ENCODE measurements at places on chromosomes 5 and 9. TPM values are rescaled to one million over a fixed set of nuclear protein-coding genes. Genes with fewer than 3 reads are reported as not detected.

The MVB12B gene
- polyA plus RNA-seq = 12.7 TPM

GRCh38 chr5:142391058-142391845, 66.4 kb upstream of the SPRY4 start:
- no peaks in the 10 kb centered on the region for H3K27me3 ChIP-seq
- no peaks in the 10 kb centered on the region for H3K36me3 ChIP-seq
- no peak overlapping the region for H3K27ac ChIP-seq
- peaks cover 8% of the 10 kb centered on the region for H3K4me1 ChIP-seq
- no peak overlapping the region for H3K4me3 ChIP-seq
- DNase-seq = no peak

DNA sequence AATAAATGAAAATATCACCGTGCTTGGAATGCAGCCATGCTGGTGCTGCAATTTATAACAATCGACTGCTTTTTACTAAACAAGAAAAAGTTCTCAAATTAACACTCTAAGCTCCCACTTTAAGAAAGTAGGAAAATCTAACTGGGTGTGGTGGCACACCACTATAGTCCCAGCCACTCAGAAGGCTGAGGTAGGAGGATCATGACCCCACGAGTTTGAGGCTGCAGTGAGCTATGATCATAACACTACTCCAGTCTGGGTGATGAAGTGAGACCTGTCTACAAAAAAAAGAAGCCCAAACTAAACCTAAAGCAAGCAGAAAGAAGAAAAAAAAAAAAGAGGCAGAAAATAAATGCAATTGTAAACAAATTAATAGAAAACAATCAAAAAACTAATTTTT, 10.5 kb downstream of the CCNG1 start:
- no peaks in the 10 kb centered on the region for H3K4me1 ChIP-seq
- no peaks in the 10 kb centered on the region for H3K27me3 ChIP-seq
- peaks cover 20% of the 10 kb centered on the region for H3K36me3 ChIP-seq
- H3K4me3 ChIP-seq = no peak overlapping the region
- no peak overlapping the region for H3K27ac ChIP-seq

DNA sequence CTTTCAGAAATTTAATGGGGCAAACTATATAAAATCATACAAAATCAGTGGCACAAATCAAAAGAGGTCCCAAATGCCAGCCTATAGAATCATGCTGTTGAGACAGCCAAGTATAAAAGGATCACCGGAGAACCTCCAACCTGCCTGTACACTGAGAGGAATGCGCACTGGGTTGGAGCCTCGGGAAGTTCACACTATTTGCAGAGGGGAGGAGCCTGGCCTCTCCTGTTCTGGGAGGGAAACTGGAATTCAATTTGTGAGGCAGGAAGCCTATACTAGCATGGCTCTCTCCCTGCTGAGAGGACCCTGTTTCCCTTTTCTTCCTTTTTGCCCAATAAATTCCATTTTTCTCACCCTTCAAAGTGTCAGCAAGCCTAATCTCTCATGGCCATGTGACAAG, 406.0 kb downstream of the HINT1 start:
- no peaks in the 10 kb centered on the region for H3K4me1 ChIP-seq
- DNase-seq = no peak
- H3K27me3 ChIP-seq = no peaks in the 10 kb centered on the region
- H3K36me3 ChIP-seq = no peaks in the 10 kb centered on the region
- H3K27ac ChIP-seq = no peak overlapping the region

GRCh38 chr5:146656703-146657102, 140.7 kb upstream of the GPR151 start:
- H3K27me3 ChIP-seq = no peaks in the 10 kb centered on the region
- no peak overlapping the region for H3K27ac ChIP-seq
- DNase-seq = no peak
- no peaks in the 10 kb centered on the region for H3K36me3 ChIP-seq
- no peak overlapping the region for H3K4me3 ChIP-seq

GRCh38 chr5:100175346-100175745, 359.8 kb upstream of the FAM174A start:
- no peaks in the 10 kb centered on the region for H3K27me3 ChIP-seq
- H3K27ac ChIP-seq = no peak overlapping the region
- DNase-seq = no peak
- no peaks in the 10 kb centered on the region for H3K36me3 ChIP-seq
- H3K4me1 ChIP-seq = no peaks in the 10 kb centered on the region

DNA sequence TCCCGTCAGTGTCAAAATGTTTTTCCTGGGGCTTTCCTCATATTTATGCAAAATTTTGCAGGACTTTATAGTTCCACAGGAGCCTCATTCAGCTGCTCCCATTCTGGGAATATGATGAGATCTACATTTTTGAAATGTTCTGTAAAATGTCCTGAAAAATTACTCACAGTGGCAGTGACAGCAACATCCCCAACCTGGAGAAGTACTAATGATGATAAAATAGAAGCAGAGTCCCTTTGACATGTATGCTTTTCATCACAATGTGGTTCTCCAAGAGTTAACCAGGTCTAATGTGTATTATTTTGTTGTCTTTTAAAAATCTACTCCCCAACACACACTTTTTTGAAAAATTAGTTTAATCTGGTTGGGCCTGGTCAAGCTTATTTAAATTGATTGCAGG, 36.1 kb downstream of the RORB start:
- no peak overlapping the region for H3K4me3 ChIP-seq
- no peak for DNase-seq
- no peaks in the 10 kb centered on the region for H3K4me1 ChIP-seq
- H3K36me3 ChIP-seq = no peaks in the 10 kb centered on the region
- H3K27ac ChIP-seq = no peak overlapping the region

GRCh38 chr9:115036691-115037090, 81.3 kb downstream of the TNC start:
- H3K4me1 ChIP-seq = no peaks in the 10 kb centered on the region
- no peak overlapping the region for H3K27ac ChIP-seq
- no peaks in the 10 kb centered on the region for H3K36me3 ChIP-seq
- H3K4me3 ChIP-seq = no peak overlapping the region
- DNase-seq = no peak

The GALNT10 gene
- 27.6 TPM for polyA plus RNA-seq

DNA sequence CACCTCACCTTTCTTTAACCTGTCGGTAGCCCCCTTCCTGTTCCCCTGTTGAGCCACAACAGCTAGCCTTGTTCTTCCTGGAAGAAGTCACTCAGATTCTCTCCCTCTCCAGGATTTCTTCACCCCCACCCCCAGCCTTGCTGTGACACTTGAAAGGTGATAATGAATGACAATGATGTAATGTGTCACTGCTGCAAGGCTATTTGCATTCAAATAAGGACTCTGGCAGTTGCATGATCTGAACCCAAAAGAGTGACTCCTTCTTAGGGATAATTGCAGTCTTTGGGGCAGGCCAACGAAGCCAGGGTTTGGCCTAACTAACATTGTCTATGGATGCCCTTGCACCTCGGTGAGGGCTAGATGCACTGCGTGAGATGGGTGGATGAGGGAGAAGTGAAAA, 154.4 kb upstream of the CLINT1 start:
- H3K36me3 ChIP-seq = no peaks in the 10 kb centered on the region
- H3K27ac ChIP-seq = no peak overlapping the region
- no peak for DNase-seq
- H3K27me3 ChIP-seq = peaks cover 4% of the 10 kb centered on the region

The FGFR4 gene
- polyA plus RNA-seq = 0.29 TPM

- no peak overlapping the region for H3K4me3 ChIP-seq
- peaks cover 14% of the 10 kb centered on the region for H3K4me1 ChIP-seq
- H3K27ac ChIP-seq = no peak overlapping the region
Measured at GRCh38 chr5:132224716-132225115, 2.9 kb downstream of the P4HA2 start.

- no peaks in the 10 kb centered on the region for H3K36me3 ChIP-seq
- H3K27me3 ChIP-seq = no peaks in the 10 kb centered on the region
- no peak for DNase-seq
- H3K4me3 ChIP-seq = no peak overlapping the region
- H3K4me1 ChIP-seq = no peaks in the 10 kb centered on the region
Measured at GRCh38 chr9:38195737-38196161, 126.7 kb upstream of the SHB start.

- no peaks in the 10 kb centered on the region for H3K4me1 ChIP-seq
- H3K36me3 ChIP-seq = no peaks in the 10 kb centered on the region
- no peak for DNase-seq
- no peak overlapping the region for H3K4me3 ChIP-seq
Measured at GRCh38 chr5:105131045-105131444, 1568.5 kb upstream of the NUDT12 start.

DNA sequence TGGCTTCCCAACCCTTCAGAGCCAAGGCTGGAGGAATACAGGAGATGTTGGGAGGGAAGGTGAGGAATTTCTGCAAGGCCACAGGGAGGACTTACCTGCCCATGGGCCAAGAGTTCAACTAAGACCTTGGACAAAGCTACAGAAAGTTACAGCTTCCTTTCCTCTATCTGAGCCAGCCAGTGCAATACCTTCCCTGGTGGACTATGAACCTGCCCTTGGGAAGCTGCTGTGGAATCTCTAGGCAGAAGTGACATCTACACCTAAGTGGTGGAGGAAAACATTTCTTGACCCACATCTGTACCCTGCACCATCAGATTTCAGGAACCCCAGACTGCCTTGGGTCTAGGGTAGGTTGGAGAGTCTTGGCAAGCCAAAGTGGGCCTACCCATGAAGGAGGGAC, 6.7 kb upstream of the SKP1 start:
- H3K4me3 ChIP-seq = no peak overlapping the region
- no peaks in the 10 kb centered on the region for H3K4me1 ChIP-seq
- no peak for DNase-seq

DNA sequence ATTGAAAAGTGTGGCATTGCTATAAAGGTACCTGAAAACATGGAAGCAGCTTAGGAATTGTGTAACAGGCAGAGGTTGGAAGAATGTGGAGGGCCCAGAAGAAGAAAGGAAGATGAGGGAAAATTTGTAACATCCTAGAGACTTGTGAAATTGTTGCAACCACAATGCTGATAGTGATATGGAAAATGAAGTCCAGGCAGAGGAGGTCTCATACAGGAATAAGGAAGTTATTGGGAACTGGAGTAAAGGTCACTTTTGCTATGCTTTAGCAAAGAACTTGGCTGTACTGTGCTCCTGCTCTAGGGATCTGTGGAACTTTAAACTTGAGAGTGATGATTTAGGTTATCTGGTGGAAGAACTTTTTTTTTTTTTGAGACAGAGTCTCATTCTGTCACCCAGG, 43.5 kb downstream of the PTPDC1 start:
- no peaks in the 10 kb centered on the region for H3K27me3 ChIP-seq
- no peaks in the 10 kb centered on the region for H3K4me1 ChIP-seq
- no peak for DNase-seq
- no peak overlapping the region for H3K4me3 ChIP-seq

The SLC25A2 gene
- polyA plus RNA-seq = not detected

- H3K36me3 ChIP-seq = no peaks in the 10 kb centered on the region
- no peak overlapping the region for H3K4me3 ChIP-seq
- no peak for DNase-seq
- H3K4me1 ChIP-seq = no peaks in the 10 kb centered on the region
Measured at GRCh38 chr9:37943345-37944265, 39.7 kb upstream of the SLC25A51 start.

DNA sequence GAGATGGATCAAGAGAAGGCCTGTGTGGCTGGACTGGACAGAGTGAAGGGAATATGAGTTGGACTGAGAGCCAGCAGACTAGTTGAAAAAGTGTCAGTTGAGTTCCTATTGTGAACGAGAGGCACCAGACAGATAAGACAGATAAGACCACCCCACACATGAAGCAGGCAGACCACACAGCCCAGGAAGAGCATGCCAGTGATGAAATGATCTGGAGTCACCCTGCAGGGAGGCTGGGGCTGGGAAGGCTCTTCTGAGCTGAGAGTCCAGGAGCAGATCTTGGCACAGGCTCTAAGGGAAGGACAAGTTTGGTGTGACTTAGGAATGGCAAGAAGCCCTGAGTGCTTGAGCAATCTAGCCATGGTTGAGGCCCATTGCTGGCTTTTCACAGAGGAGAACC, 10.6 kb upstream of the SLC25A48 start:
- no peaks in the 10 kb centered on the region for H3K36me3 ChIP-seq
- no peak for DNase-seq
- no peak overlapping the region for H3K27ac ChIP-seq

- H3K4me3 ChIP-seq = no peak overlapping the region
- H3K27me3 ChIP-seq = no peaks in the 10 kb centered on the region
- H3K27ac ChIP-seq = peak overlapping the region; percentile 62
- DNase-seq = peak; percentile 84
Measured at GRCh38 chr5:132473019-132473531, 17.5 kb downstream of the IRF1 start.

GRCh38 chr5:177994561-177995190, 1.4 kb downstream of the PROP1 start:
- H3K27me3 ChIP-seq = no peaks in the 10 kb centered on the region
- H3K4me1 ChIP-seq = no peaks in the 10 kb centered on the region

The SPATA31C1 gene
- polyA plus RNA-seq = not detected

DNA sequence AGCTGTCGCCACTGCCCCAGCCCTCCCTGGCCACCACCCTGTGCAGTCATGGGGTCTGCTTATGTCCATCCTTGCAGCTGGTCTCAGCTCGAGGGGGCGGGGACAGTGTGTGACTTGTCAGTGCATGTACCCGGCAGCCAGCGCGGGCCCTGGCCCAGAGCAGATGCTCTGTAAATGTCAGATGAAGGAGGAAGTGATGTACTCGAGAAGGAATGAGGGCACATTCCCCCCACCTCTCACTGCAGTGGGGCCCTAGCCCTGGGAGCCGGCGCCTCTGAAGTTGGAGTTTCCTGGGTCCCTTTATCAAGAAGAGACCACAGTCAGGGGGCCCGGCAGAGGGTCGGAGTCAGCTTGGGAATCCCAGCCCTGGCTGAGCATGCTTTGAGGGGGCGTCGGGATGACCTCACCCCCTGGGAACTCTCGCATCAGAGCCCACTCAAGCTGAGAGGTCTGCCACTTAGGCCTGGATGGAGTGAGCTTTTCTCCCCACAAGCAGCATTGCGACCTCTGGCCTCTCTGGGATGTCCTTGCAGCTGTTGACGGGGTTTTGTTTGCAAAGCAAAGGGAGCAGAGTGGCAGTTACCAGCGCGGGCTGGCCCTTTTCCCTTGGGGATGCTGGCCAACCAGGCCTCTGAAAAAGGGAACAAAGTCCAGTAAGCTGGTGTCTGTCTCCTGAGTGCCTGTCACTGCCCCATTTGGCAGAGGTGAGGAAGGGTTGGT, 19.0 kb downstream of the NEURL1B start:
- H3K4me1 ChIP-seq = no peaks in the 10 kb centered on the region
- H3K27me3 ChIP-seq = no peaks in the 10 kb centered on the region
- no peaks in the 10 kb centered on the region for H3K36me3 ChIP-seq

The CNTFR gene
- not detected for polyA plus RNA-seq

The SPINK5 gene
- not detected for polyA plus RNA-seq

- no peaks in the 10 kb centered on the region for H3K36me3 ChIP-seq
- DNase-seq = no peak
- H3K27ac ChIP-seq = no peak overlapping the region
- no peaks in the 10 kb centered on the region for H3K4me1 ChIP-seq
Measured at GRCh38 chr5:115930630-115931337, 31.5 kb upstream of the LVRN start.

The DMRTA1 gene
- polyA plus RNA-seq = not detected

- no peak overlapping the region for H3K27ac ChIP-seq
- H3K36me3 ChIP-seq = no peaks in the 10 kb centered on the region
Measured at GRCh38 chr5:141714542-141715310, 32.7 kb upstream of the ARAP3 start.

GRCh38 chr5:151642472-151643140, 44.1 kb downstream of the SPARC start:
- H3K27ac ChIP-seq = no peak overlapping the region
- H3K4me3 ChIP-seq = no peak overlapping the region
- no peaks in the 10 kb centered on the region for H3K36me3 ChIP-seq
- peaks cover 6% of the 10 kb centered on the region for H3K4me1 ChIP-seq
- DNase-seq = no peak
